Stimulated activated CD8-positive, alpha-beta memory T cell treated with anti-CD3 and anti-CD28 coated beads, Interleukin-7, amount 100 ng/mL, for 1 hour (primary cell): ENCODE measurements at places on chromosomes 11 and 22.

- DNase-seq: no peak
Measured at GRCh38 chr22:35995772-35996171, 32.9 kb downstream of the RBFOX2 start.

DNA sequence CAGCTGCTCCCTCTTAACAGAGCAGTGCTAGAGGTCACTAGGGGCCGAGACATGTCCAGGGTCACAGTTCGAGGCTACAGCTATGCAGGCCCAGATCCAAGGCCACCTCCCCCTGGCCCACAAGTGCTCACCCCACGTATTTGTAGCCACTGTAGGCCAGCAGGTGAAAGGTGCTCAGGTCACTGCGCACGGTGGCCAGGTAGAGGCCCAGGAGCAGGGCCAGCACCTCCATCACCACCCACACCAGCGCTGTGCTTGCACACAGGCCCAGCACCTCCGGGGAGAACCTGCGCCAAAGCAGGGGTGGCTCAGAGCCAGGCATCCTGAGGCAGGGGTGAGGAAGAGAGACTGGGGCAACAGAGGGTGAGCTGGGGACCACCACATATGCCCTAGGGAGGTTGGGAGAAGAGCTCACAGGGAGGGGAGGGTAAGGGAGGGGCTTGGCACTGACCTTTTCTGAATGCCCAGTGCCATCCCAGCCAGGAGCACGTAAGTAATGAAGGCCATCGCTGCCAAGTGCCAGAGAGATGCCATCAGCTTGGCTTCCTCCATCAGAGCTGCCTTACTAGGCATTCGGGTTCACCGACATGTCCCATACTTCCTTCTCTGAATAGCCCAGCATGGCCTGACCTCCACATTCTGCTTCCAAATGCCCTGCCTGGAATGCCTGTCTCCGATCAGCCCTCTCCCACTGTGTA, 3.5 kb downstream of the YIF1A start:
- no peak for DNase-seq

GRCh38 chr11:17778352-17778751, 43.8 kb downstream of the KCNC1 start:
- no peak for DNase-seq

- no peak for DNase-seq
Measured at GRCh38 chr11:6273188-6273587, 13.6 kb downstream of the CCKBR start.

DNA sequence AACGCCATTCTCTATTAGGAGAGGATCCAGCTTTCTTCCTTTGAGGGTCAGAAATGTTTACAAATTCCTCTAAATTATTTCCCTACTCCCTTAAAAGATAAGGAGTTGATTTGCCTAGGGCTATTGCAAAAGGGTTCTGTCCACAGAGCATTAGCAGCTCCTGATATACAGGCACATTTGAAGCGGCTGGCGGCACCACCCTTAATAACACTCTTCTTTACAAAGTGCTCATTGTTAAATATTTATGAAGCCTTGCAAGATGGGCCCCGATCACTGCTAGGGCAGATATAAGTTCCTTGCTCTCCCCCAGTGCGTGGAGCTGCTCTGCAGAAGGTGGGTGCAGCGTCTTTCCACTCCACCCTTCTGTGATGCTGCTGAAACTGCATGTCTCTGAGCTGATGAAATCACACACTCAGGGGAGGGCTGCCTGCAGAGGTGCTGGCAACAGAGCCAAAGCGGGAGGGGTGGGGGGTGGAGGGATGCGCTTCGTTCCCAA, 116.7 kb upstream of the NTM start:
- DNase-seq: no peak

DNA sequence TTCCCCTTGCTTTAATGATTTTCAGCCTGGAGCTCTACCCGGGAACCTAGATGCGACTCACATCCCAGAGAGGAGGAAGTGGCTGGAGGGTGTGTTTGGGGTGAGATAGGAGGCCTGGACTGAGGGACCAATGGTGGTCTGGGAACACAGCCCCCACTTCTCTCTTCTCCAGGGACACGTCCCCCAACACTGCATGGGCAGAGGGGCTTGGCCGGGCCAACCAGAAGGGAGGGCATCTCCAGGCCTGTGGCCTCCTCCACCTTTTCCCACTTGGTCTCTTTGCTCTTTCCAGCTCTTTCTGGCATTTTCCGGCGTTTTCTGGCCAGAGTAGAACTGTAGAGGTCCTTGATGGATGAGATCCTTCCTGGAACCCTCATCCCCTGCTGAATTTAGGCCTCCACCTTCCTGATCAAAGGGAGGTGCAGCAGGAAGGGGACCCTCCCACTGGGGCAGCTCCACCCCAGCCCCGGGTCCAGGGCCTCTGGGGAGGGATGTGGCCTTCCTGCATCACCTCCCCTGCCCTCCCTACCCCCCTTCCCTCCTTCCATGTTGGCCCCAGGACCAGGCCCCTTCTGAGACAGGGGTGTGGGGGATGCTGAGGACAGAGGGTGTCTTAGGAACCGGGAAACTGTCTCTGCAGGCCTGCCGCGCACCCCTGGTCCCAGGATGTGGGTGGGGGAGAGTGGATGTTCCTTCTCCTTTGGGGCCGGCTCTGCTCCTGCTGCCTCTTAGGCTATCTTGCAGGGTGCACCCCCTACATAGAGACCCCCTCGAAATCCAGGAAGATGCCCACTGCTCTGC, 24.4 kb downstream of the MRGPRG start:
- no peak for DNase-seq

DNA sequence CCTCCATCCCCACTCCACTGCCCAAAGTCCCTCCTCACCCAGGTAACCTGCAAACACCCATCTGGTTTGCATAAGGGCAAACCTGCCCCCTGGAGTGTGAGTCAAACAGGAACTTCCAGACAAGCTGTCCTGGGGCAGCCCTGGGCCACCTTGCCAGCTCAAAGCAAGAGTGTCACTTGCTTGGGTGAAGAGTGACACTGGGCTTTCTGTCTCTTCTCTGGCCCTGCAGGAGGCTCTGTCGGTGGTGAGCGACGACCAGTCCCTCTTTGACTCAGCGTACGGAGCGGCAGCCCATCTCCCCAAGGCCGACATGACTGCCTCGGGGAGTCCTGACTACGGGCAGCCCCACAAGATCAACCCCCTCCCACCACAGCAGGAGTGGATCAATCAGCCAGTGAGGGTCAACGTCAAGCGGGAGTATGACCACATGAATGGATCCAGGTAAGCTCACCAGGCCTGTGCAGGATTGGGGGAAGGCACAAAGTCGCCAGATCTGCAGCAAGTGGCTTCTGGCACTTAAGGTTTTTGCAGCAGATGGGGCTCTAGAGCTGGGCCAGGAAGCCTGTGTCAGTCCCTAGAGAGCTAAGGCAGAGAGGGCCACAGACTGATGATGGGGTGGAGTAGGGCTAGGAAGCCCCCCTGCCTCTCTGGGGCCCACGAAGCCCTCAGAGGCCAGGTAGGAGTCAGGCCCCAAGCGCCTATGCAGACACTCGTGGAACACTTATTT, 64.2 kb downstream of the FLI1 start:
- no peak for DNase-seq

GRCh38 chr22:33726294-33726734, 194.0 kb downstream of the LARGE1 start:
- no peak for DNase-seq

DNA sequence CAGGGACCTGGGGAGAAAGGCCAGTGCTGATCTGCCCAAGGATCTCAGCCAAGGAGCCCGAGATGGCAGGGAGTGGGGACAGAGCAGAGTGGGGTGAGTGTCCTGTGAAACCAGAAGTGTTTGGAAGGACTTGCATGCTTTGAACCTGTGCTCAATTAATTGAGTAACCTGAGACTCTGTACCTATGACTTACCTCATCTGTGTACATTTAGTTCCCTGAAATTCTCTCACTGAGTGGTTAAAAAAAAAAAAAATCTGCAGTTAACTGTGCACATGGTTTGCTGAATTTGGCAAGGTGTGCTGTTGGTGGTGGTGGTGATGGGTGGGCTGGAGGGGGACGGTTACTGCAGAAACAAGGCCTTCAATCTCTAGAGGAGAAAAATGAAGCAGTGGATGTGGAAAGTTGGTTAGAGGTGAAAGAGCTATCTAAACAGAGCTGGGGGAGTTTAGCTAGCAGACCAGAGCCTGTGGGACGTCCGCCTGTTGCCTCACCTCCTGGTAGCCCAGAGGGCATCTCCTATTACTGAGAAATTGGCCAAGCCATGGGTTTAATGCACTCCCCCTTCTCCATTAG, 8.3 kb upstream of the SORL1-AS1 start:
- DNase-seq: no peak

DNA sequence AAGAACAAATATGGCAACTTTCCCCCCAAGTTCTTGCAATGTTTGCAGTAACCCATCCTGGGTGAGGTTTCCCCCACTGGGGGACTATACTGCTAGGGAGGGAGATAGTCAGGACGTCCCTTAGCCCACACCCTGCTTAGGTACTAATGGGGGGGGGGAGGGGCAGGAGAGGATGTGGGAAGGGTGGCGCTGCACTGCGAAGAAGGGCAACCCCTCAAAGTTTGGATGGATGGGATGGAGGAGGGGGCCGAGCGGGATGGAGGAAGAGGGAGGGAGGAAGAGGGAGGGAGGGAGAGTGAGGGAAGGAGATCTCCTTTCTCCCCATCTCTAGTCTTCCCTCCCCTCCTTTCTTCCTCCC, 100.6 kb upstream of the HSD17B12 start:
- no peak for DNase-seq

DNA sequence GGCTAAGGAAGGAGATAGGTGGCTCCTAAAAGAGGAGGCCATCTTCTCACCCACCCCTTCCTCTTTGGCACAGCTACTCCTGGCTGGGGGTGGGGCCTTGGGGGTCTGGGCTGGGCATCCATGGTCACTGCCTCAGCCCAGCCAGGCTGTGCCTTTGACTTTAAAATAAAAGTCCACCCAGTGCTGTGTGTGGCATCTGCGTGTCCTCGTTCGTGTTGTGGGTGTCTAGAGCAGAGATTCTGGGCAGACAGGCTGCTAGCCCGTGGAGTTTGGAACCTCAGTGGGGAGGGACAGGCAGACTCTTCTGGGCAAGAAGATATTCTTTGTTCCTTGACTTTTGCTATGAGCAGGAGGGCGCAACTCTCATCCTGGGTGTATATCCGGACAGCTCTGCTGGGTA, 13.1 kb downstream of the RPS6KA4 start:
- DNase-seq: no peak

- DNase-seq: no peak
Measured at GRCh38 chr11:10275714-10276113, 18.3 kb downstream of the SBF2 start.

GRCh38 chr11:115083144-115083806, 404.9 kb downstream of the NXPE2 start:
- no peak for DNase-seq

DNA sequence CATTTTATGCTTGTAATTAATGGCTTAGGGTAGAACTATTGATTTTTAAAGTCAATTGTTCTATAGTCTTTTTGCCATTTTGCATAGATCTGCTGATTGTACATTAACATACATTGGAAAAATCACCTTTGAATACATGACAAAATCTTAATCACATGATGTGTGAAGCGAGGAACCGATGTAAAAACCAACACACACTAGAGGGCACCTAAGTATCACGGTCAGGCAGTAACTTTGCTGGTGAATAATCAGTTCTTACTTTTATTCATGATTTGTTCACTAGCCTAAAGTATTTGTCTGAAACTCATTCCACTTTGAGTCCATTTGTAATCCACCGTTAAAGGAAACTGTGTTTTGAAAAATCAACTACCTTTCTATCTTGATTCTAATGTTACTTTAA, 28.2 kb downstream of the JHY start:
- DNase-seq: no peak

DNA sequence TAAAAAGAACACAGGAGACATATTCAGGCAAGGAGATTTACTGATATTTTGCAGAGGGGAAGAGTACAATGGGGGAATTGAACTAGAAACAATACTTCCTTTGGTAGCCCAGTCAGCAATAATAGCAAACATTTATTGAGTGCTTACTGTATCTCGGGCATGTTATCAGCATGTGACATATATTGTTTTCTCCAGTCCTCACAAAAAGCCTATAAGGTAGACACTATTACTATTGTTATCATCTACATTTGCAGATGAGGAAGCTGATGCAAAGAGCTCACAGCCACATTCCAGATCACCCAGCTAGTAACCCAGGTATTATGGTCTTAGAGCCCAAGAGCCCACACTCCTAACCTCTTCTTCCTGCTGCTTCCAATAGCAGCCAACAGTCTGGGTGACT, 27.9 kb downstream of the NAV2 start:
- DNase-seq: no peak

DNA sequence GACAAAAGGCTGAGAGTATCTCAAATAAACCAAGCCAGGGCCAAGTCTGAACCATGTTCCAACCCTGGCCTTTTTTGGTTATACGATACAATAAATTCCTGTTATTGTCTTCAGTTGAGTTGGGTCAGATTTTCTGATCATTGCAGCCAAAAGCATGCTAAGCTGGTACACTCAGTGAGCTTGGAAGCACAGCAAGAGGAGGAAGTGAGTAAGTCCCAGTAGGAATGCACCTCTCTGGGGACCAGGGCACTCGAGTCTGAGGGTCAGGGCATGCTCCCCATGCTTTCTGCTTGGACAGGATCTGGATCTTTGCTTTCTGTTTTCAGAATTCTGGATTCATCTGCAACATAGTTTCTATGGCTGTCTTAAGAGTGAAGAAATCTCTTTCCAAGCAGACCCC, 73.1 kb downstream of the TMPRSS5 start:
- no peak for DNase-seq
